Activated naive CD4-positive, alpha-beta T cell treated with anti-CD3 and anti-CD28 coated beads, Interleukin-2, amount 50 U/mL, for 72 hours (primary cell): ENCODE measurements at places on chromosomes 5 and 9.

GRCh38 chr9:85603936-85604335 lies 137.8 kb downstream of the AGTPBP1 start:
- no peak for DNase-seq

DNA sequence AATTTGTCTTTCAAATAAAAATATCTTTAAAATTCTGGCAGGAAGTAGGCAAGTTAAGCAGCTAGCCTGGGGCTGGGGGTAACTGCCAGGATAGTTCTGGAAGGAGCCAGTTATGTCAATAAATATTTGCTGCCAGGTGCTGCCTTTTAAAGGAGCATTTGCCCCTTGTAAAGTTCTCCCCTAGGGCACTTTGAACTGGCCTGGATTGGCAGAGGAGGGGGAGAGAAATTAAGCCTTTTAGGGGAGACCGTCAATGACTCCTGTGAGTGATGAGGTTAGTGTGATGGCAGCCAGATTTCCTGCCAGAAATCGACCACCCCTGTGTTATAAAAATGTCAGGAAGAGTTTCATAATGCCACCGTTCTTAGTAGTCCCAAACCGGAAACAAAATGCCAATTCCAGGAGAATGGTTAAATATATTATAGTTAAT lies 89.8 kb upstream of the ELL2 start:
- no peak for DNase-seq

- no peak for DNase-seq
Measured at GRCh38 chr9:18185196-18185595, 288.8 kb upstream of the ADAMTSL1 start.

- no peak for DNase-seq
Measured at GRCh38 chr5:109218818-109219217, 191.0 kb downstream of the PJA2 start.

GRCh38 chr5:171427318-171428167 lies 8.1 kb downstream of the FGF18 start:
- no peak for DNase-seq

DNA sequence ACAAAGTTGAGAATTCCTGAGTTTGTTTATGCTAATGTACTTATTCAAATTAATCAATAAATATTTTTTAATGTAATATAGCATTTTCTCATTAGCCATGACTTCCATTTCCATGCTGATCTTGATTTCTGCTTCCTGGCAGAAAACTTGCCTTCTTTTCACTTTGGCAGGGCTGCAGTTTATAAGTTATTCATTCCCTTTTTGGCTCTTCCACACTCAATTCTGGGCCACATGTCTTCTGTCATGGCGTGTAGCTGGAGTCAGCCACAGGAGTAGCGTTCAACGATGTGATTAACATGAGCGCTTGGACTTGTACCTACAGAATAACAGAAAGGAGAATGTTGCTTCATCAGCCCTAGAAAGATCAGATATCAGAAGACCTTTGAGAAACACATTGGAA lies 172.9 kb downstream of the CFAP90 start:
- DNase-seq, result no peak

GRCh38 chr9:76895186-76895585 lies 10.7 kb downstream of the PRUNE2 start:
- DNase-seq, result no peak

DNA sequence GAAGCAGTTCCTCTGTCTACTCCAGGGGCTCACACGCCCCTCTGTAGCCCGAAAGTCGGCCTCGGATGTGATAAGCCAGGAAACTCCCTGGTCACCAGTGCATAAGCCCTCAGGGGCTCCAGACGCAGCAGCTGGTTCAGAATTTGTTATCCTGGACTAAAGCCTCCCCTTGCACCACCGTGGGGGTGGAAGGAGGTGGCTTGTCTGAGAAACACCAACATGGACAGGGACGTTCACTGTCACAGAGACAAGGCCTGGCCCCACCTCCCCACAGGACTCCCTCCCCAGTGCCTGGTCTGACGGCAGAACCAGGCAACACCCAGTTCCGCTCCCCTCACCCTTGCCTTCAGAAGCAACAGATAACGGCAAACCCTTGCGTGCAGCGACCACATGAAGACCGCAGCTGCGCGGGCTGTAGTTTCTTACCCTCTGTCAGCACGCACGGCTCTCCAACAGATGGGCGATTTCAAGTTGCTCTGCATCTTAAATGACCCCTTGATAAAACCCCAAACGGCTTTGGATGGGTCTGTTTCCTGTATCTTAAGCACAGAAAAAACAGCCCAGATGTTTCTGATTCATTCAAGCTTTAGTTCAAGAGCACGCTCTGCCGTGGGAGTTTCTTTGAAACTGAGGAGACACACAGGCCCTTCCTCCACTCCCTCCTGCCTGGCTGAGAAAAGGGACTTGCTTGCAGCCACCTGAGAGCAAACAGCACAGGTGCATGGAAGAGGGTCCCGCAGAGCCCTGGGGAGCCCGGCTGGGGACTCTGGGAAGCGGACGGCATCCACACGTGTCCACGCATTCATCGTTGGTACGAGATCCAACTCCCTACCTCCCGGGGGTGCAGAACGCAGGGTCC lies 44.7 kb upstream of the NKD2 start:
- DNase-seq, result peak; percentile 87

DNA sequence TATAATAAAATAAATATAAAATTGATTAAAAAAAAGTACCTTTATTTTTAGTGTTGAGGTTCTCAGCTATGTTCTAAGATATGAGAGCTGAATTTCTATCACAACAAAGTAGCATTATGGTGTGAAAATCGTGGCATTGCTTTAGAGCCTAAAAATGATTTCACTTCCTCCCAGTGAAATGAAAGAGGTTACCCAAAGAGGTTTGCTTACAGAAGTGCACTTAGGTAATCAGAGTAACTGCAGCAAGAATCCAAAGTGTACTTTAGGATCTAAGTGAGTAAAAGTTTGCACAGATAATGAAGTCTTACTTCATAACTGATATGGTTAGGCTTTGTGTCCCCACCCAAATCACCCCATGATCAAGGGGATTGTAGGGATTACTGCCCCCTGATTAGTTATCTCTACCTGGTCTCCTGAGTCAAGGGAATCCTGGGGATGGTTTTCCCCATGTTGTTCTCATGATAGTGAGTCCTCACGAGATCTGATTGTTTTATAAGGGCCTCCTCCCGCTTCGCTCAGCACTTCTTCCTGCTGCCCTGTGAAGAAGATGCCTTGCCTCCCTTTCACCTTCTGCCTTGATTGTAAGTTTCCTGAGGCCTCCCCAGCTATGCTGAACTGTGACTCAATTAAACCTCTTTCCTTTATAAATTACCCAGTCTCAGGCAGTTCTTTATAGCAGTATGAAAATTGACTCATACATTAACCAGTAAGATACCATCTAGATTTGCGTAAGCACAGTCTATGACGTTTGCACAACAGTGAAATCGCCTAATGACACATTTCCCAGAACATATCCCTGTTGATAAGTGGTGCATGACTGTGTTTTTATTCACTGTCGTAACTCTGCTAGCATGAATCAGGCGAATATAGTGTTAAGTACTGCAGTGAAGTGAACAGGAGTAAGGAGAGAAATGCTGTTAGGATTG lies 40.3 kb upstream of the LRRC70 start:
- DNase-seq, result no peak

GRCh38 chr5:3593771-3594509 lies 1.7 kb upstream of the IRX1 start:
- DNase-seq, result no peak

DNA sequence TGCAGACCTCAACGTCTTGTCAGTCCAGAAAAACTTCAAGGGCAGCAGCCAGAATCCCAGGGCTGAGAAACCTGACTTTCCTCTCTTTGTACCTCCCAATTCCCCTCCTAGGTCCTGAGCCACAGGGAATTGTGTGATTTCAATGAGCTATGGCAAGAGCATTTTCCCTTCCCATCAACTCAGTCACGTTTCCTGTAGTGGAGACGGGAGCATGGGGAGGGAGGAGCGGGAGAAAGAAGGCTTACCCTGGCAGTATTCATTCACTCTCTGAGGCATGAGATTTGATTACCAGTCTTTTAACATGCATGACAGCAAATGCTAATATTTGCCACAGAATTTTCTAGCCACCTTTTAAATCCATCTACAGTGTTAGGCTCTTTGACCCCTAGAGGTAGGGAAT lies 109.4 kb upstream of the TBCA start:
- no peak for DNase-seq

GRCh38 chr9:132401824-132402223 lies 4.8 kb downstream of the TTF1 start:
- no peak for DNase-seq
